ENCODE measurements at places on chromosomes 5 and 9. TPM values are rescaled to one million over a fixed set of nuclear protein-coding genes. Genes with fewer than 3 reads are reported as not detected.

MELK gene
- total RNA-seq, result 17.2 TPM

HOMER1 gene
- 21.5 TPM for total RNA-seq

MCC gene
- 19.0 TPM for total RNA-seq

IL33 gene
- 44.6 TPM for total RNA-seq

KIF27 gene
- total RNA-seq, result 4.3 TPM
